ENCODE measurements at places on chromosomes 13 and 19. TPM values are rescaled to one million over a fixed set of nuclear protein-coding genes. Genes with fewer than 3 reads are reported as not detected.
A peak's percentile ranks its signal among the peaks of the same experiment; 100 is the strongest.

The MCF2L gene
- 1.9 TPM for polyA plus RNA-seq

The DIRAS1 gene
- polyA plus RNA-seq, result not detected

The PRR19 gene
- polyA plus RNA-seq, result 0.61 TPM

The FAM124A gene
- not detected for polyA plus RNA-seq

The ZNF154 gene
- polyA plus RNA-seq, result 3.4 TPM

The HIF3A gene
- not detected for polyA plus RNA-seq

The YJEFN3 gene
- polyA plus RNA-seq, result not detected

The KPNA3 gene
- polyA plus RNA-seq, result 23.0 TPM

The ANKLE1 gene
- polyA plus RNA-seq, result not detected

GRCh38 chr19:33100894-33101644 is 20.1 kb downstream of the GPATCH1 start:
- DNase-seq, result no peak
- H3K27me3 ChIP-seq, result no peaks in the 10 kb centered on the region
- no peak overlapping the region for H3K4me3 ChIP-seq
- H3K27ac ChIP-seq, result no peak overlapping the region

GRCh38 chr19:41327576-41328156 is 17.7 kb downstream of the CCDC97 start:
- H3K4me1 ChIP-seq, result peaks cover 57% of the 10 kb centered on the region
- peak overlapping the region; percentile 85 for H3K27ac ChIP-seq
- peak; percentile 66 for DNase-seq
- peaks cover 50% of the 10 kb centered on the region for H3K36me3 ChIP-seq
- H3K4me3 ChIP-seq, result peak overlapping the region; percentile 42
- no peaks in the 10 kb centered on the region for H3K27me3 ChIP-seq

DNA sequence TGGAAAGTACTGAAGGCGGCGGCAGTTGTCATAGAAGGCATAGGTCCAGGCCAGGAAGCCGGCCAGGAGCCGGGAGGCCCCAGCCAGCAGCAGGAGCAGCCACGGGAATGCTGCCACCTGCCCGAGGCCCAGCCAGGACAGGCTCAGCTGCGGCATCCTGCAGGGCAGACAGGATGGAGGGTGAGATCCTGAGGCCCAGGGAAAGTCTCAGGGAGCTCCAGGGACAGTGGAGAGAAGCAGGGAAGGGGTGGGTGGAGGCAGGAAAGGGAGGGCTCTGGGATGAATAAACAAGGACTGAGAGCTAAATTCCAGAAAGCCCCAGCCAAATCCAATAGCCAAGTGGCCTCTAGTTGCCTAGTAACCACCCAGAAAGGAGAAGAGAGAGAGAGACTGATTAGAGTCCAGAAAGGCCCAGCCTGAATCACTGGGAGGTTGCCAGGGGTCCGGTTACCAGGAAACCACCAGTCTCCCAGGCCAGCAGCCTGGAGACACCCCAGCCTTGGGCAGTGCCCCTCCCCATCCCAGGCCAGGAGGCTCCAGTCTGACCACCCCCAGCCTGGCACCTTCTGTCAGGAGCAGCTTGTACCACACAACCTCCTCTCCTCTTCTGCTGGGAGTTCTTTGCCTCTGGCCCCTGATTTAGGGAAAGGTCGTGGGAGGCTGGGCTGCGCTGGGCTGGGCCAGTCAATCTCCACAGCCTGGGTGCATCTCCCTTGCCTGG is 7.5 kb upstream of the OR10H5 start:
- no peaks in the 10 kb centered on the region for H3K27me3 ChIP-seq
- no peak for DNase-seq
- H3K4me3 ChIP-seq, result no peak overlapping the region

DNA sequence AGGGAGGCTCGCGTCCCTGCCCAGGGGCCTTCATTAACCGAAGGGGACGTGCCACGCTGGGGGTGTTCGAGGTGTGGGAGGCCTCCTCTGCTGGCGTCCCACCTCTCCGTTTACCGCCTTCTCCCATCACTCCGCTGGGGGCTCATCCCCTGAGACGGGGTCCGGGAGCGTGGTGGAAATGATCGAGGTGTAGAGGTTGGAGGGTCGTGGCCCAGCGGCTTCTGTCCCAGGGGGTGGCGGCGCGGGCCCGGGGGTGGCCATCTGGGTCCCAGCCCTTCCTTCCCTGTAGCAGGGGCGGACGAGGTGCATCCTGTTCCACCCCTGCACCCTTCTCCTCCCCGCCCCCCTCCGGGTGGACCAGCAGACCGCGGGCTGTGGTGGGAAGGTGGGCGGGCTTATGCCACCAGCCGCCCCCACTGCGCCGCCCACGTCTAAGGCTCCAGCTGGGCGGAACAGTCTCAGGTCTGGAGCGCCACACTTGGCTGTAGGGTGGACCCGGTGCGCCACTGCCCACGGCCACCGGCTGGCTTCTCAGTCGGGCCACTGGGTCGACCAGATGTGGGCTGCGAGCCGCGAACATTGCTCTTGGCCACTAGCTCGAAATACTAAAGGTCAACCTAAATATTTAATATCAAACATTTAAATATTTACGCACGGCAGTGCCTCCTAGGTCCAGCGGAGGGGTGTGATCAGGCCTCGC is 69.5 kb downstream of the ZNF723 start:
- no peaks in the 10 kb centered on the region for H3K36me3 ChIP-seq
- H3K27ac ChIP-seq, result no peak overlapping the region
- DNase-seq, result no peak
- H3K27me3 ChIP-seq, result no peaks in the 10 kb centered on the region
- no peak overlapping the region for H3K4me3 ChIP-seq

DNA sequence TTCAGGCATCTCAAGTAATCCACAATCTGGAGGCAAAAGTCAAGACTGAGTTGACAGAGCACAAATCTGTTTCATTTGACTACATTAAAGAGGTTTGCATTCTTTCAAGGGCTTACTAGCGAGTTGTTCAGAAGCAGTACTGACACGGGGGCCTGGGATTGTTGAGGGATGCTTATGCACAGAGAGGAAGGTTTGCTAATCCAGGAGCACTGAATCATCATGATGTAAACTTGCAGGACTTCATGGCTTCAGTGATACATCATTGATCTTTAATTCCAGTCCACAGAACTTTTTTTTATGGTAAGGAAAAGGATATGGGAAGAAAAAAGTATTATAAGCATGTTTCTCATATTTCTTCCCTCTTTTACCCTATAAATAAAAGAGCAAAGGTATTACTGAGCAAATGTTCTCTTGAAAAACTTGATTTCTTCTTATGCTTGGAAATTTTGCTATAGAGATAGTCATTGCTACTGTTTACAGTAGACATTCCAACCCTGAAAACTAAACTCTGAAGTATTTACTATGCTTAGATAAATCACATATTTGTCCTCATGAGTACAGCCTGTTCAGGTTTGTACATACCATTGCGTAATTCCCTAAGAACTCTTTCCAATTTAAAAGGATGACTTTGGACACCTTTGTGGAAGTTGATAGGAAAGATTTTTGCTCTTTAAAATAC is 65.8 kb upstream of the KPNA3 start:
- no peak overlapping the region for H3K27ac ChIP-seq
- no peaks in the 10 kb centered on the region for H3K4me1 ChIP-seq
- no peaks in the 10 kb centered on the region for H3K36me3 ChIP-seq
- no peak overlapping the region for H3K4me3 ChIP-seq

DNA sequence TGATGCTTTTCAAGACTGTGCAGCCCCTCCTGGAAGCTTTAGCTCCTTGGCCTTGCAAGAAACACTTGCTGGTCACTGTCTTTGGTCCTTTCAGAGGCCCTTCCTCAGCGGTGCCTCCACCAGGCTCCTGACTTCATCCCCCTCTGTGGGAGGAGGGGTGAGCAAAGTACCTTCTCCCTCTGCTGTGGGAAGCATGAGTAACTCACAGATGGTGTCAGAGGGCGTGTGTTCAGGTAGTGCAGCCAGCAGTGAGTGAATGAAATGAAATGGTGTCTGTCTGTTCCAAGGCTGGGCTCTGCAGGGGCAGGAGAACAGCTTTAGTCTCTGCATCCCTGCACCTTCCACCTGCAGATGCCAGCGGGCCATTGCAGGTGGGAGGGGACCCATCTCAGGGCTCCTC is 102.9 kb downstream of the SHISA2 start:
- H3K27me3 ChIP-seq, result no peaks in the 10 kb centered on the region
- no peak overlapping the region for H3K27ac ChIP-seq
- H3K4me1 ChIP-seq, result peaks cover 2% of the 10 kb centered on the region
- no peak for DNase-seq
- H3K4me3 ChIP-seq, result no peak overlapping the region

DNA sequence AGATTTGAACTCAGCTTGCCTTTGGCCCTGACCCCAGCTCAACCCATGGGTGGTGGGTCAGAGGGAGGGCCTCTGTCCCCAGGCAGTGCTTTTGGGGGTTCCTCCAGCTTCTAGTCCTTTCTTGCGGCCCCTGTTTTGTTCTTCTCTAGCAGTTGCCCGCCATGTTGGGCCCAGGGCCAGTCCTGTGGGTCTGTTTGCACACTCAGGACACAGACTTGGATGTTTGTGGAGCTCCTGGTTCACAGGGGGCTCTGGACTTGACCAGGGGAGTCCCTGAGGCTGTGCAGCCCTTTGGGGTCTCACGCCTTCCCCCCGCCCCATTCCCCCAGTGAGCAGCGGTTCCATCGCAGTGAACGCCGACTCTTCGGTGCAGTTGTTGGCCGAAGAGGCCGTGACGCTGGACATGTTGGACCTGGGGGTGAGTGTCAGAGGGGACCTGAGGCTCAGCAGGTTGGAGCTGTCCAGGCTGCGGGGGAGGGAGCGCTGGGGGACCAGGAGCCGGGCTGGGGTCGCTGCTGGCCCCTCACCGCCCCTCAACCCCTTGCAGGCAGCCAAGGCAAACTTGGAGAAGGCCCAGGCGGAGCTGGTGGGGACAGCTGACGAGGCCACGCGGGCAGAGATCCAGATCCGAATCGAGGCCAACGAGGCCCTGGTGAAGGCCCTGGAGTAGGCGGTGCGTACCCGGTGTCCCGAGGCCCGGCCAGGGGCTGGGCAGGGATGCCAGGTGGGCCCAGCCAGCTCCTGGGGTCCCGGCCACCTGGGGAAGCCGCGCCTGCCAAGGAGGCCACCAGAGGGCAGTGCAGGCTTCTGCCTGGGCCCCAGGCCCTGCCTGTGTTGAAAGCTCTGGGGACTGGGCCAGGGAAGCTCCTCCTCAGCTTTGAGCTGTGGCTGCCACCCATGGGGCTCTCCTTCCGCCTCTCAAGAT is 2.5 kb downstream of the ATP5F1D start:
- no peak overlapping the region for H3K4me3 ChIP-seq
- H3K36me3 ChIP-seq, result no peaks in the 10 kb centered on the region
- no peaks in the 10 kb centered on the region for H3K27me3 ChIP-seq
- DNase-seq, result peak; percentile 83
- peaks cover 33% of the 10 kb centered on the region for H3K4me1 ChIP-seq

GRCh38 chr19:38288123-38288855 is 15.8 kb upstream of the C19orf33 start:
- no peak overlapping the region for H3K4me3 ChIP-seq
- no peaks in the 10 kb centered on the region for H3K4me1 ChIP-seq
- H3K27ac ChIP-seq, result no peak overlapping the region
- DNase-seq, result no peak

DNA sequence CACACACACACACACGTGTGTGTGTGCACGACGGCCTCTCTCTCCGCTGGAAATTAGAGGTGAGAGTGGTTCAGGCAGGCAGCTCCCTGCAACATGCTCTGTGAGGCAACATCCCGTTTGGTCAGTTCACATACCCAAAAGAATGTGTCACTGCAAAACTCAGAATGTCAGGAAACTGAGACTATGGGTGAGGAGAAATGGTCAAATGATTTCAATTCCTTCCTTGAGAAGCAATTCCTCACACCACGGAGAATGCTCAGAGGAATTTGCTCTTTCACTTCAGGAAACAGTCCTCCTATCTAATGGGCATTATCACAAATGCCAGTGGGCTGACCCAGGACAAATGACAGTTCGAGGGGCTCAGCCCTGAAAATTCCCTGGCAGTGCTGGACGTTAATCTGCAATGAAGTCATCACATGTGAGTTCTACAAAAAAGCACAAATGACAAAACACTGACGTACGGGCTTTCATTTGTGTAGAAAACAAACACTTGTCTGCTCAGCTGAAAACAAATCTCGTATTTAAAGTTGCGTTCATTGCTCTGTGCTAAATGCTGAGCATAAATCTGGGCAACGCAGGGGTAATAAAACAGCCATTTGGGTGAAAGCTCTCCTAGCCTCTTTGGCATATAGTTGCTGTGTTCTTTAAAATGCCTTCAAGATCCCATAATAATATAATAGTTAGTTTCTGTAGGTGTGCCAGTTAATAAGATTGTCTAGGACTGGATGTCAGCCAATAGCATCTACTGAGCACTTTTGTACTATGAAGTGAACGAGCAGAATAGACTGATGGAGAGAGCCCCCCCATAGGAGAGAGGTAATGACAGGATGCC is 18.6 kb upstream of the LATS2 start:
- no peak for DNase-seq
- peaks cover 4% of the 10 kb centered on the region for H3K4me1 ChIP-seq
- H3K27me3 ChIP-seq, result no peaks in the 10 kb centered on the region
- no peak overlapping the region for H3K4me3 ChIP-seq

DNA sequence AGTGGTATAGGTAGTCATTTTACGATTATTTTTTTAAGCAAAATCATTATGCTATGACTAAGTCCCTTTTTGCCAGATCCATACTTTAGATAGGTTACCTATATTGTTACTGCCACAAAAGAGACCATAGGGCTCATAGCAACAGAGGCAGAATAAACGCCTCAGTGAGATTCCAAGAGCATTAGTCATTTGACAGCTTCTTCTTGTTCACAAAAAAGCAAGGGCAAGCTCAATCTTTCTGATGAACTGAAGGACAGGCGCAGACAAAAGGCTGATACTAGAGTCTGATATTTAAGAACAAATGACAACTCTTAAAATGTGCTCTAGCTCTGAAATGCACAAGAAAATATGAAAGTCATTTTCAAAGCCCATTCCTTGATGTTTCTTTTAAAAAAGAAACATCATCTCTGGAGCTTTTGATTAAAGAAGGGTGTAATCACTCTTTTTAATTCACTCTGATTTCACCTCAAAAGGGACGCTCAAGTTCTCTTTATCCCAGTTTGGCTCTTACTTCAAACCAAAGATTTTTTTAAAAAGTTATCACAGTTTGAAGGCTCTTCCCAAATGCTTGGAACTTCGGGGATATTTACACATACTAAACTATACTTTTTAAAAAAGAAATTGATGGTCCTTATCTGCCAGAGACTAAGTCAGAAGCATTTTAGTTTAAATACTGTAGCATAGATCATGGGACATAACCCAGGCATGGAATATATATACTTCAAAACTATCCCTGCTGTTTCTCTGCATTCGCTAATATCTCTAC is 187.2 kb downstream of the EFNB2 start:
- DNase-seq, result no peak
- no peaks in the 10 kb centered on the region for H3K36me3 ChIP-seq
- no peaks in the 10 kb centered on the region for H3K27me3 ChIP-seq
- H3K4me1 ChIP-seq, result no peaks in the 10 kb centered on the region
- H3K27ac ChIP-seq, result no peak overlapping the region

DNA sequence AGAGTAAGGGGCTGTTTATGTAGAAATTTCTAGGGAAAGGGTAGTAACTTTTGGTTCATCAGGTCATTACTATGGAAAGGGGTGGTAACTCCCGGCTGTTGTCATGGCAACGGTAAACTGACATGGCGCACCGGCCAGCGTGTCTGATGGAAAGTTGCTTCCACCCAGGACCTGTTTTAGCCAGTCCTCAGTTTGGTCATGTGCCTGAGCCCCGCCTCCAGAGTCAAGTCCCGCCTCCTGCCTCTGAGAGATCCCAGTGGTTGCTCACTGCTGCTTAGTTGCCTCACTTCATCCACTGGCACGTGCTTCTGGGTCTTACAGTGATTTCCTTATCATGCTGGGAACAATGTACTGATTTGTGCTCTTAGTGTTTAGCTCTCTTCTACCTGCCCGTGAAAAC is 455.2 kb upstream of the ZNF507 start:
- H3K4me1 ChIP-seq, result no peaks in the 10 kb centered on the region
- no peak overlapping the region for H3K4me3 ChIP-seq
- H3K36me3 ChIP-seq, result no peaks in the 10 kb centered on the region

- no peak overlapping the region for H3K27ac ChIP-seq
- H3K27me3 ChIP-seq, result no peaks in the 10 kb centered on the region
- no peak for DNase-seq
These were observed 318.7 kb upstream of the NBEA start for GRCh38 chr13:34623331-34623730.
